Iris pigment epithelial cell (primary cell): ENCODE measurements at places on chromosomes 13 and 19.

DNA sequence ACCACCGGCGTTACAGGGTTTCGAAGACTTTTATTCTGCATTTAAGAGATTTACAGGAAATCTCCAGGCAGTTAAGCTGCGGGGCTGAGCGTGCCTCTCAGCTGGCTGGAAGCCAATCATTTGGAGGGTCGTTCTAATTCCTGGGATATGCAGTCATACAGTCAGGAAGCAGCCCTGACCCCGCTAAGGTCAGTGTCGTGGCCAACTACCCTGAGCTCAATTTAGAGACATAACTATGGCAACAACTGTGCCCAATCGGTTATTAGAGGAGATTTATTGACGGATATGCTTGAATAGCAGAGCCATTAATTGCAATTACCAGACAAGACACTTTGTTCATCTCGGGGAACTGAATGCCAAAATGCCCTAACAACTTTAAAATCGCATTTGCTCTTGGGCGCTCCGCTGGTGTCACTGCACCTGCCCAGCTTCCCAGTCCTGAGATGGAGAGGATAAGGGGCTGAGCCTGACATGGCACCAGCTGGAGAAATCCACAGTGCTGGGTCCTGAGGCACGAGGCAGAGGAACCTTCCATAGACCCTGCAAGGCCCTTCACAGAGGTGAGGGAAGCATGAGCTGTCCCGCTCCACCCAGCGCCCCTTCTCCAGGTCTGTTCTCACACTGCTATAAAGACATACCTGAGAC lies 15.1 kb upstream of the ZNF507 start:
- no peak for DNase-seq

GRCh38 chr13:71459708-71460107 lies 407.3 kb downstream of the DACH1 start:
- no peak for DNase-seq

DNA sequence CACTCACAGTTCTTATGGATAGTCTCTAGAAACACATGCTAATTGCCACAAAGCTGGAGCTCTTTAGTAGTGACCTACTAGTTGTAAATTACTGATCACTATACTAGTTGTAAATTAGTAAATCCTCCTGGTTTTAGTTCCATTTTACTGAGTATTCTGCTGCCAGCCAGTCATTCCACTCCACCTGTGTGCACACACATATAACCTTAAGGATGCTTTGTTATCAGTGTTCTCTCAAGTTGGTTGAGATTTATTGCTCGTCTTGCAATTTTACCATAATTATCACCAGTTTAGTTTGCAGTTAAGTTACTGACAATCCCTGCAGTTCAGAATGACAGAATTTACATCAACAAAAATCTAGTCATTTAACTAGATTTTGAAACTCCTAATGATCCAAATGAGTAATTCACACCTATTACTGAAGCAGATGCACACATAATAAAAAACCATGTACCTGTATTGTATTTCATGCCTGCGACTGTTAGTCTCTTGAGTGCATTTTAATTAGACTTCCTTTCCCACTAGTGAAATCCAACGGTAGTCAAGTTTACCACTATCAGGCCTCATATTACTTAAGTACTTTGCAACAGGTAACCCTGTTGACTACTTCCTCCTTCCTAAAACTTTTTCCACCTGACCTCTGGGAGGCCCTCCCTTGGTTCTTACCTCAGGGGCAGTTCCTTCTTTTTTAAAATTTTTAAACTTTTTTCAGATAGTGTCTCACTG lies 7.6 kb downstream of the TPT1 start:
- no peak for DNase-seq

- DNase-seq = peak; percentile 74
These were observed 1.5 kb upstream of the FTL start for GRCh38 chr19:48963371-48964204.

DNA sequence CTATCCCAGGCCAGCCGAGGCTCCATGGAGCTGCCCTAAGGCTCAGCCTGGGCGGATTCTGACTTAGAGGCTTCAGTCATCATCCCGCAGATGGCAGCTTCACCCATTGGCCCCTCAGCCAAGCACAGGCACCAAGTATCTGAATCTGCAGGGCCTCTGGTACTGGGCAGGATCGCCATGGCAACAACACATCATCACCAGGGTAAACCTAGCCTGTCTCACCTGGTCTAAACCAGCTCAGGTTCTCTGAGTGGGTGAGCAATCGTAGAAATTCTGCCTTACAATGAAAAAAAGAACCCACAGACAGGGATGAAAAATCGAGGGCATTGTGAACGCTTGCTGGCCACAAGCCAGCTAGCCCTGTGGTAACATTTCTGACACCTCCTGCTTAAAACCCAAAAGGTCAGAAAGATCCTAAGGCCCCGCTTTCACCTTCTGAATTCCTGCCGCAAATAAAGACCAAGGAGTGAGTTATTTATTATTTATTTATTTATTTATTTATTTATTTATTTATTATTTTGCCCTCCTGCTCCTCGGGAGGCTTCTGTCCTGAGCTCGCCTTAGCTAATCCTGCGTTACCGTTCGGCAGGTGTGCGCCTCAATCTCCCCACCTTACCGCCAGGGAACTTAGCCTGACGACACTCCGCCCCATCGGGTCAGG lies 12.0 kb upstream of the CEACAM21 start:
- DNase-seq = no peak

DNA sequence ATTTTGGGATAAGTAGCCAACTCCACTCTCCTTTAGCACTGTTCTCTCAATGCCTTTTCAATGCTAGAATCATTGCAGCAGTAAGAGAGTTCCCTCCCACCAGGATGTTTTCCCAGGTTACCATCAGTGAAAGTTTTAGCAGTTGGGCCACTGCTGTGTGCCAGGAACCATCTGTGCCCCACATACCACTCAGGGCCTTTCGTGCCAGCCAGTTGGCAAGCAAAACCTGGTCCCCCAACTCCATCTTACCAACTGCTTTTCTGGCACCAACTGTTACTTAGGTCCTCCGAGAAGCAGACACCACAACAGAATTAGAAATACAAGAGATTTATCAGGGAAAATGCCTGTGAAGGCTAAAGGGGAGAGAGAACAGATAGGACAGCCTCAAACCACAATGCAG lies 533.4 kb upstream of the NBEA start:
- no peak for DNase-seq

- no peak for DNase-seq
These were observed 38.8 kb upstream of the IGFL4 start for GRCh38 chr19:46079576-46079975.

GRCh38 chr13:54165581-54166215 lies 1137.1 kb downstream of the OLFM4 start:
- no peak for DNase-seq

- DNase-seq = no peak
These were observed 210.1 kb upstream of the IRS2 start for GRCh38 chr13:109996404-109996960.

DNA sequence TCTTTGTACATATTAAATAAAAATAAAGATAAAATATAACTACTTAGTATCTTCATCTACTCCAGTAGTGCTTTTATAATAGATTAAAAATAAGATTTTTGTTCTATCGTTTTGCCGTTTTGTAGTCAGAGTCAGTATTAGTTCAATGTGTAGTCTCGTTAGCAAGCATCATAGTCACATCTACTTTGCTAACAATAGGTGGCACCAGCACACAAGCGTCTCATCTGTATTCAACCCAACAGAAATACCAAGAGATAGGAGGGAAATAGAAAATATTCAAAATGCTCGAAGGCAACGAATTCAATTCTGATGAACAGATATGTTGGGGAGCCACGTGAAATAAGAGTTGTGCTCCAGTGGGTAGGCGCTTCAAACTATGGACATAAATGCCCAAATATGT lies 21.4 kb upstream of the MICU2 start:
- DNase-seq = peak; percentile 24

- DNase-seq = no peak
These were observed 12.1 kb upstream of the EHD2 start for GRCh38 chr19:47700934-47701716.

- no peak for DNase-seq
These were observed 98.0 kb upstream of the DIAPH3 start for GRCh38 chr13:60261432-60262351.
